ENCODE measurements at places on chromosomes 2 and 18.

- no peak for DNase-seq
Observed at GRCh38 chr2:14516844-14517243, 115.7 kb upstream of the LRATD1 start.

- DNase-seq, result no peak
Observed at GRCh38 chr18:2468051-2468450, 103.3 kb downstream of the METTL4 start.

DNA sequence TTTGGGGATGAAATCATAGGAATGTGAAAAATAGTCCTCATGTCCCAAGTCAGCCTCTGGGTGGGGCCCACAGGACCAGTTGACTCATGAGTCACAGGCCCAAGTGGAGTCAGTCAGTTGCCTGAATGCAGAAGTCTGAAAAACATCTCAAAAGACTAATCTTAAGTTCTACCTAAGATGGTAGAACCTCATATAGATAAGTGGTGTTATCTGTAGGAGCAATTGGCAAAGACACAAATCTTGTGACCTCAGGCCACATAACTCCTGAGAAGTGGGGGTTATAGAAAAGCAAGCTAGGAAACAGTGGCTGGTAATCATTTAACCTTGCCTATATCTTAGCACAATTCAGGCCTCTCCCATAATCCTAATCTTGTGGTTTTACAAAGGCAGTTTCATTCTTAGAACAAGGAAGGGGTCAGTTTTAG lies 257.1 kb upstream of the SPOPL start:
- DNase-seq, result no peak

- DNase-seq, result no peak
Observed at GRCh38 chr18:45379903-45380302, 235.4 kb upstream of the SLC14A2 start.

- DNase-seq, result no peak
Observed at GRCh38 chr2:118227698-118228508, 139.6 kb downstream of the INSIG2 start.

- no peak for DNase-seq
Observed at GRCh38 chr2:113278073-113278741, 514 bp downstream of the PAX8 start.

- no peak for DNase-seq
Observed at GRCh38 chr2:105391763-105392662, 6.8 kb downstream of the FHL2 start.

- DNase-seq, result no peak
Observed at GRCh38 chr2:204150721-204151120, 214.2 kb downstream of the ICOS start.

GRCh38 chr2:130920415-130921163 lies 83.9 kb downstream of the ARHGEF4 start:
- DNase-seq, result peak; percentile 91

- no peak for DNase-seq
Observed at GRCh38 chr2:164458792-164459191, 162.5 kb downstream of the GRB14 start.

GRCh38 chr18:26566874-26567555 lies 18.7 kb upstream of the KCTD1 start:
- no peak for DNase-seq

DNA sequence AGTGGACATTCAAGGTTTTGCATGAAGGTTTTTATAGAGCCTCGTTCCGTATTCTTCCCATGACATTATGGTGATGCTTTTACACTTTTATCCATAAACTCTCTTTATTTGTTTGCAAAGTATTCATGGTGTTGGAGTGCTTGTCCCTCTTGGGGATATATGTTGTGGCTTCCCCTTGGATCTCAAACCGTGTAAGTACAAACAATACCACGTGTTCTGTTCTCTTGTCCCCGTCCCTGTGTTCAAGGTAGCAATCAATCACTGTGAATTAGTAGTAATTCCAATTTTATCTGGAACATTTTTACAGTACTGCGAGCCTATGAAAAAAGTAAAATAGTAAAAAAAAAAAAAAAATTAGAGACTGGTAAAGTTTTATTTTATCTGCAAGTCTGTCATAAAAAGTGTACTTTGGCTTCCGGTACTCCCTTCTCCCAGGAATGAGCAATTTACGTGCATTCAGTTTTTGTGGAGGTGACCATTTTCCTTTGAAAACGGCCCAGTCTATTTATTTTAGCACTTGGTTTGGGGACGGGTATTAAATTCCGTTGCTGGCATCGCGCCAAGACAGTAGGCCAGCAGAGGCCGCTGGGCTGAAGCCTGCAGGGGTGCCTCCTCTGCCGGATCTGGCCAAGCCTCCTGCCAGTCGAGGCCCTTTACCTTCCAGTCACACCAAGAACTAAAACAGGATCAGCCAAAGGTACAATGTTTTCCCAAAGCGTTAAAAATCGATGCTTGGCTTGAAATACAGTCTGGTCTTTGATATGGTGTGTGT lies 175.7 kb downstream of the SOCS6 start:
- peak; percentile 7 for DNase-seq

GRCh38 chr2:64401529-64401880 lies 52.5 kb upstream of the LGALSL start:
- no peak for DNase-seq

GRCh38 chr2:177604271-177605065 lies 211.9 kb downstream of the AGPS start:
- DNase-seq, result peak; percentile 76

DNA sequence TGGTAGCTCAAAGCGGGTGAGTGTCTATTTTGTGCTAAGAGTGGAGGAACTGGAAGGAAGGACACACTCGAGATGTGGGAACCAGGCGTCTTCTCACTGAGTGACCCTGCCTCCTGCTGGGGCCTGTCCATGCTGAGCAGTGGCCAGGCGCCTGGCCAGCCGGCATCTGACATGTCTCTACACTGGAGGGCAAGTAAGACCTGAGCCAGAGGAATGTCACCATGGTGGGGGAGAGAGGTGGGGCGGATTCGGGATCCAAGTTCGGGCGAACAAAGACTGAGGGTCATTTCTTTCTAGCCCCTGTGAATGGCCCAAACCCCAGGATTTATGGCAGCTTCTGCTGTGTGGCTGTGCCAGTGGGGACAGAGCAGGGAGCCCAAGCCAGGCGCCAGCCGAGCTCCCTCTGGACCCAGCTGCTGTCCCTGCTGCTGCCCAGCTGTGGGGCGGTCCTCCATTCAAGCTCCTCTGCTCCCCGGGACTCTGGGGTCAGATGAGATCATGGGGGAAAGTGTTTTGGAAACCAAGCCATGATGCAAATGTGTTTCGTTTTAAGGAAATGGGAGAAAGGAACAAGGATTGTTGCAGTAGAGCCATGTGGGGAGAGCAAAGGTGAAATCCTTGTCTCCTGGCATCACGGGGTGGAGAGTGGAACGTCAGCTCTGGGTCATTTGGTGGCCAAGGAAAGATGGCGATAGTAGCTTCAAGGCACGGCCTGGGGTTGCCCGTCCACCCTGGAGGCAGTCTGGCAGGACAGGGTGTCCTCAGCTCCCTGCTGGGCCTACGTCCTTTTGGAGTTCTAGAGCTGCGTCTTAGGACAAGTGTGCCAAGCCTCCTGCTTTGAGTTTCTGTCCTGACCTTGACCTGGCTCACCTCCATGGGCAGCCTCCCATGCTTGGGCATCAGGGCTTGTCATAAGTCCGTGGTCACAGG lies 8.1 kb downstream of the ACKR3 start:
- DNase-seq, result no peak

DNA sequence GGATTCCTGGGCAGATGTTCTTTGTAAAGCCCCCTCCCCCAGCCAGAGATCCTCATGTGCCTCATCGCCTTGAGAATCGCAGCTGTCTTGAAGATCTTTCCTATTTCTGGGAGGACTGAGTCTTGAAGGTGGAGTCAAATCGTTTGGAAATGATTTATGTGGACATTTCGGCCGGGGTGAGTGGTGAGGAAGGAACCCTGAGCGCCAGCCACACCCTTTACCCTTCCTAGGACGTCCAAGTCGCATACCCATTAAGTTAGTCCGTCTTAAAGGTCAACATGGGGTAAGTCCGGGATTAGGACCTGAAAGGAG lies 84.9 kb upstream of the ZCCHC2 start:
- no peak for DNase-seq

DNA sequence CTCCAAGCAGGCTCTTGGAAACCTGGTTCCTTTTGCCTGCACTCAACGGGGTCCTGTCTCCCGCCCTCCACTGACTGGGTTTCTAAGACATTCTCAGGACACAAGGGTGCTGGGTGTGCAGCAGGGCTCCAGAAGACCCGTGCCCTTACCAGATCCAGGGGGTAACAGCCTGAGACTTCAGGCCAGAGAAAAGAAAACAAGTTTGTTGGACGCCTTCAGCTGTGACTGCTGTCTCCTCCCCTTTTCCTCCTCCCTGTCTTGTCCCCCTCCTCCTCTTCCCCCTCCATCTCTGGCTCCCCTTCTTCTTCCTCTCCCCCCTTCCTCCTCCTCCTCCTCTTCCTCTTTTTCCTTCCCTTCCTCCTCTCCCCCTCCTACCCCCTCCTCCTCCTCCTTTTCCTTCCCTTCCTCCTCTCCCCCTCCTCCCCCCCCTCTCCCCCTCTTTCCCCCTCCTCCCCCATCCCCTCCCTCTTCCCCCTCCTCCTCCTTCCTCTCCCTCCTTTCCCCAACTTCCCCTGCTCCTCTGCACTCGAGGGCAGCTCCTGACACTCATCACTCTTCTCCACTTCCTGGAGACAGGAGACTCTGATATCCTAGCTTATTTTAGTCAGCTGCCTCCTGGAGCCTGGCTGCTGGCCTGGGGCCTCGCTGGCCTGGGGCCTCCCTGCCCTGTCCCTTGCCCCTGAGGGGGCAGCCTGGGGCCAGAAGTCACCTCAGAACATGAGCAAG lies 12.4 kb downstream of the ADRA2B start:
- DNase-seq, result no peak
